Stimulated activated CD4-positive, alpha-beta T cell treated with anti-CD3 and anti-CD28 coated beads, TNF-alpha, amount 100 ng/mL, for 1 hour (primary cell): ENCODE measurements at places on chromosomes 1 and 21.

DNA sequence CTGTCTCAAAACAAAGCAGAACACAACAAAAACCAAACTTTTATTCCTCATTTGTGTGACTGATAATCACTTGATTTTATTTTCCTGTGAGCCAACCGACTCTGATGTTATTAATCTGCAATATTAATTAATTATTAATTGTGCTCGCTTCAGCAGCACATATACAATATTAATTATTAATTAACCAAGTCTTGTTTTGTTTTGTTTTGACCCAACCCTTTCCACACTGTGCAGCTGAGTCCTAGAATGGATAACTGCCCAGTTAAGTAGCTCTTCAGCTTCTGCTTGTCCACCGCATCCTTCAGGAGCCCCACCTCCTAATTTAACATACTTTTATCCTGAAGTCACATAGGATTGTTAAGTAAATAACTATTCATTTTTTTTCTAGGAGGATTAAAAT is 47.4 kb upstream of the EXO1 start:
- DNase-seq = no peak

DNA sequence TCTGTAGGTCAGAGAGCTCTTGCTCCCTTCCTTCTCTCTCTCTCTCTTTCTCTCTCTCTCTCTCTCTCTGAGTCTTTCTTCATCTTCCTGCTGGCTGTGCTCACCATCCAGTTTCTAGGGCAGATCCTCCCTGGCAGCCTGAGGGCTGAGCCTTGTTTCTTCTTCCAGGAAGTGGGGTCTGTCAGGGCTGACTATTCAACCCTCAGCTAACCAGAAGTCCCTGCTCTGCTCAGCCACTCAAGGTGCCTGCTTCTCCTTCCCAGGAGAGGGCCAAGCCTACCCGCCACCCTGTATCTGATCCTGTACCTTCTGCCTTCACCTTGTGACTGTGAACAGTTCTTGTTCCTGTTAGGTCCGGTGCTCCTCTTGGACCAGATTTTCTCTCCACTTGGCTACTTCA is 107.6 kb upstream of the ETV3 start:
- no peak for DNase-seq

DNA sequence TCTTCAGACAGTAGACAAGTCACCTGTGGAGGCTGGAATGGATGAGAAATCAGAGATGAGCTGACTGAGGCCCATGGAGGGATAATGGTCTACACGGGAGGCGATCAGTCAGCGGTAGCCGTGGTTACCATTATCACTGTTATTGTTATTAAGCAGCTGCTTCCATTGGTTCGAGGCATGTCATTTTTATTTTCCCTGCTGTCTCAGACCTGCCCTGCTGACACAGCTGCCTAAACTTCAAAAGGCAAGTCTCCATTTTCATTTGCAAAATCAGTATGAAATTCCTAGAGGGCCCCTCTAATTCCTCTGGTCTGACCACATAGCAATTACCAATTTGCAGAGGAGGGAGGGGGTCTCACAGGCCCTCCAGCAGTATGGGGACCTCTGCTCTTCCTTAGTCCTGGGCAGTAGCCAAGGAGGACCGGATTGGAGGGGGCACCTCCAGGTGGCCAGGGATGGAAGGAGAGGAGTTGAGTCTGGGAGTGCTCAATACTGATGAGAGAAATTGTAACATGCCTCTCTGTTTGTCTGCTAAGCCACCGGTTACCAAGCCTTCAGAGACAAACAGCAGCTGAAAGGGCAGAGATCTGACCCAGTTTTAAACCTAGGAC is 184.2 kb downstream of the TRABD2B start:
- no peak for DNase-seq

DNA sequence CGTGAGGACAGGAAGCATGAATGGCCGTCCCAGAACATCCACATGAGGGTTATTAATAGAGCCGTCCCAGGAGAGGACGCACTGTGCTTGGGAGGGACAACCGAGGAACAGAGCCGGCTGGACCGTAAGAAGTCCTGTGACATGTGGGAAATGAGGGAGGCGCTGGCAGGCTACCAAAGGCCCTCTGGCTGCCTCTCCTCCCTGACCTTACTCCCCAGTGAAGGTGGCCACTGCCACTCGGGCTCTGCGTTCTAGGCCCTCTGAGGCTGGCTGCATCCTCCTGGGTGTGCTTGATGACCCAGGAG is 15.5 kb upstream of the NPPB start:
- no peak for DNase-seq

DNA sequence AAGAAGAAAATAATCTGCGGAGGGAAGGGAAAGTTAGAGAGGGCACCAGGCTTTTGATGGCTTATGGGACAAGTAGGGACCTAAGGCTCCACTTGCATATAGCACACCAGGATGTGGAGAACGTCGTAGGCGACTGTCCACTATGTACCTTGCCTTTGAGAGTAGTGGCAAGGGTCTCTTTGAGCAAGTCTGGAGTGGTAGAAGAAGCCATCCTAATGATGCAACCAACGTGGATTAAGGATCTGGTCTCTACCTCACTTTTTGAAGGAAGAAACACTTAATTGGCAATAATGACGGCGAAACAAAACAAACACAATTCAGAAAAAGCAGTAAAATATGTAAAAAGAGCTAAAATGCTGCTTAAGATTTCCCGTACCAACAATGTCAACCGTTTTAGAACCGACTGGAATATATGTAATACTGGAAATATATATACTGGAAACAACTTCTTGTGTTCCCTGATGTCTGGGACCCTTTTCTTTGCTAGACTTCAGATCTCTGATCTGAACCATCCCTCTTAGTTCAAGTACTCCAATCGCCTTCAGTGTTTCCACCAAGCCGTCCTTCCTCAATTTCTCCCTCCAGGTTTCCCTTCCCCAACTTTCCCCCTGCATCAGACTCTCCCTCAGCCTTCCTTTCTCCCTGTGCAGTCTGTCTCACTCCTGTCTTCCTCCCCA is 821 bp upstream of the KHDRBS1 start:
- no peak for DNase-seq

- no peak for DNase-seq
Measured at GRCh38 chr1:204909109-204909508, 38.4 kb downstream of the NFASC start.

DNA sequence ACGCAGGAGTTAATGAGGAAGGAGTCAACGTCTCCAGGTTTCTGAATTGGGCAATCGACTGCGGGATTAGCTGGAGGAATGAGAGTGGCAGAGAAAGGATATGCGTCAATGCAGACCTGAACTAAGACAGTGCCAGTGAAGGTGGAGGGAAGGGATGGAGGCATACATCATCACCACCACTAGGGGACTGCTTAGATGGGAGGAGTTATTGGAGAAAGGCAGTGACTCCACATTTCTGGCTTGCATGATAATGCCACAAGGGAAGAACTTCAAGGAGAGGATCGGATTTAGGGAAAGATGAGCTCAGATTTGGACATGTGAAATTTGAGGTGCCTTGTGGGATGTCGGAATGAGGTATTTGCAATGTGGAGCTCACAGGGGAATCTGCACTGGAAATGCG is 17.5 kb downstream of the VASH2 start:
- no peak for DNase-seq

- no peak for DNase-seq
Measured at GRCh38 chr1:175433532-175434282, 241.1 kb upstream of the KIAA0040 start.

DNA sequence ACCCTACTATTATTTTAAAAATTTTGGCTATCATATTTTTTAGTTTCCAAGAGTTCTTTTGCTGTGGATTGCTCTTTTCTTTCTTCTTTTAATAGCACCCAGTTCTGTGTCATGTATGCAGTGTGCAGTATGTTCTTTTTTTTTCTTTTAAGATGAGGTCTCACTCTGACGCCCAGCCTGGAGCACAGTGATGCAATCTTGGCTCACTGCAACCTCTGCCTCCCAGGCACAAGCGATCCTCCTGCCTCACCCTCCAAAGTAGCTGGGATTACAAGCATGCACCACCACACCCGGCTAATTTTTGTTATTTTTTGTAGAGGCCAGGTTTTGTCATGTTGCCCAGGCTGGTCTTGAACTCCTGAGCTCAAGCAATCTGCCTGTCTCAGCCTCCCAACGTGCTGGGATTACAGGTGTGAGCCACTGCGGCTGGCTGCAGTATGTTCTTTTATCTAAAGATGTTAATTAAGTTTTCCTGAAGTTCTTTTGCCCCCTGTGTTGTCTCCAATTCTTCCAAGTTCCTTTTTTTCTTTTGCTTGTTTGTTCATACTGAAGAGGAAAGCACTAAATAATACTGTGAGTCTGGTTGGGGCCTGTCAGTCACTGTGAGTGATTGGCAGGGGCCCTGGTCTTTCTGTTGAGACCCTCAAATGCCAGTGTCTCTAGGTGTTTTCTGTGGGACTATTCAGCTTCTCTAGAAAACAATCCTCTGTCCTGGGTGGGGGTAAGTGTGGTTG is 17.5 kb upstream of the TTC22 start:
- DNase-seq = no peak

GRCh38 chr1:203328714-203329122 is 22.2 kb downstream of the FMOD start:
- no peak for DNase-seq

GRCh38 chr1:87449348-87449963 is 120.8 kb downstream of the LMO4 start:
- no peak for DNase-seq

- no peak for DNase-seq
Measured at GRCh38 chr1:34190692-34191091, 14.0 kb downstream of the C1orf94 start.
